ENCODE measurements at places on chromosomes 1 and 21. TPM values are rescaled to one million over a fixed set of nuclear protein-coding genes. Genes with fewer than 3 reads are reported as not detected.

Gene BTG2
- total RNA-seq = 90.3 TPM

Gene S100A8
- 0.94 TPM for total RNA-seq

GRCh38 chr1:151196292-151196800 is 2.0 kb upstream of the PIP5K1A start:
- H3K27ac ChIP-seq = peak overlapping the region; percentile 1
- H3K4me1 ChIP-seq = peaks cover 25% of the 10 kb centered on the region
- peaks cover 9% of the 10 kb centered on the region for H3K36me3 ChIP-seq
- H3K27me3 ChIP-seq = peaks cover 20% of the 10 kb centered on the region

GRCh38 chr1:27598295-27598687 is 5.7 kb downstream of the AHDC1 start:
- H3K27me3 ChIP-seq = no peaks in the 10 kb centered on the region
- peaks cover 3% of the 10 kb centered on the region for H3K36me3 ChIP-seq
- no peak overlapping the region for H3K4me3 ChIP-seq
- DNase-seq = no peak
- H3K27ac ChIP-seq = no peak overlapping the region

Gene UTS2
- total RNA-seq = 2.0 TPM

All from activated naive CD8-positive, alpha-beta T cell treated with anti-CD3 and anti-CD28 coated beads, Interleukin-2, amount 10 ng/mL, durations not matched to agents 7 days and 5 days (primary cell).